ENCODE measurements at places on chromosomes 2 and 18. TPM values are rescaled to one million over a fixed set of nuclear protein-coding genes. Genes with fewer than 3 reads are reported as not detected.

Gene SCN1A
- total RNA-seq, result not detected

Gene DPP10
- 0.48 TPM for total RNA-seq

Gene ZNF514
- 11.4 TPM for total RNA-seq

Gene MCFD2
- total RNA-seq, result 99.8 TPM

Gene SLC16A14
- total RNA-seq, result 2.9 TPM

Gene MC4R
- 0.28 TPM for total RNA-seq

Gene NTSR2
- total RNA-seq, result not detected

Gene ARHGAP28
- total RNA-seq, result 4.7 TPM

Gene CD8A
- total RNA-seq, result 2.4 TPM

Gene CDH2
- 1.9 TPM for total RNA-seq

Gene KCNS3
- total RNA-seq, result 17.8 TPM

DNA sequence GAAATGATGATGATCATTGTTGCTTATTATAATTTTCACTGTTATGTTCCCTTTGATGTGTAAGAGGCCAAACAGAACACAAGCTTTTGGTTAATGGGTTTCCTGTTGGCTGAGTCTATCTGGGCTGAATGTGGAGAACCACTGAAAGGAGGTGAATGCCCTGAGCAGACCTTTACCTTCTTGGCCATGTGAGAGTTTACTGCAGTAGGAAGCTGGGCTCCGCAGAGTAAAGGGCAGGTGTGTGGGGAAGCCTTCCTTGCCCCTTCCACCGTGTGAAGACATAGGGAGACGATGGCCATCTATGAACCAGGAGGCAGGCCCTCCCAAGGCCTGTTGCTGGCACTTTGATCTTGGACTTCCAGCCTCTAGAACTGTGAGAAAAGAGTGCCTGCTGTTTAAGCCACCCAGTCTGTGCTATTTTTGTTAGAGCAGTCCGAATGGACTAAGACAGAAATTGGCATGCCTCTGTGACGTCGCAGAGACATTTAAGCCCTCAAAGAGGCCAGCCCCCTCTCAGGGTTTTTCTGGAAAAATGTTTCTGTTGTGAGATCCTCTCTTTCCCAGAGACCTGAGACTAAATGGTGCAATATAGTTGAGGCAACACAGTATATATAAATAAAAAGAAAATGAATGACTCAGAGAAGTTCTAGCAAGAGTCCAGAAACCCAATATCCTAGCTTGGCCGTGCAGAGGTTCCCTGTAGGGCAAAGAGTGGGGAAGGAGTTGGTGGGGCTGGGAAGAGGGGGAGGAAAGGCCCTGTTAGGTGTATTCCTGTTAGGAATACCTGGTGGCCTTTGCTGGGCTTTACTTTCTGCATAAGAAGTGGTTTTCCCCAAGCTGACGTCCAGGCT is 121.9 kb upstream of the LGALSL start:
- DNase-seq, result no peak

GRCh38 chr2:159720676-159721075 is 8.4 kb downstream of the MARCHF7 start:
- DNase-seq, result no peak

DNA sequence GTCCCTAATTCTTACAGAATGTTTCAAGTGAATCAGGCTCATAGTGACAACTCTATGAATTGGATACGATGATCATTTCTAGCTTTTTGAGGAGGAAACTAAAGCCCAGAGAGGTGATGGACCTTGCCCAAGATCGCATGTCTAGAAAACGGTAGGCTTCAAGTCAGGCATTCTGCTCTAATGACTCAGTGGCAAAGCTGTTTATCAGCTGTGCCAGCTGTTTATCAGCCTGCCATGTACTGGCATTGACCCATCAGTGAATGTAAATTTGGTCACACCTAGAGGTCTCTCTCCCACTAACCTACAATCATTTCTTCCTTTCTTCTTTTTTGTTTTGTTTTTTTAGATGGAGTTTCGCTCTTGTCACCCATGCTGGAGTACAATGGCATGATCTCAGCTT is 6.1 kb upstream of the DAW1 start:
- DNase-seq, result no peak

GRCh38 chr2:158718851-158719250 is 76.3 kb upstream of the DAPL1 start:
- no peak for DNase-seq

DNA sequence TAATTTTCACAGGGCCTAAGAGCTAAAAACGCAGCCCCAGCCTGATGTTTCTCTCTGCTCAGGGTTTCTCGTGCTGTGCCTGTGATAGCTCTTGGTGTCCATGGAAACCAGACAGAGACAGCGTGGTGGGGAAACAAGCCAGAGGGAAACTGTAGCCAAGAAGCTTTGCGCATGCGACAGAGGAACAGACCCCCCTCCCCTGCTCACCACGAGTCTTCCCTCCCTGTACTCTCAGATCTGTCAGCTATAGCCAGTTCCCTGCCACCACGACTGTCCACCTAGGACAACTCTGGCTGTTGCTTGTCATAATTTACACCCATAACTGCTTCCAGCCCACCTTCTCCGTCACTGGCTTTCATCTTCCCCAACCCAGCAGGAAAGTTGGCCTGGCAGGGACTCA is 13.2 kb upstream of the DNAJC27 start:
- DNase-seq, result no peak

DNA sequence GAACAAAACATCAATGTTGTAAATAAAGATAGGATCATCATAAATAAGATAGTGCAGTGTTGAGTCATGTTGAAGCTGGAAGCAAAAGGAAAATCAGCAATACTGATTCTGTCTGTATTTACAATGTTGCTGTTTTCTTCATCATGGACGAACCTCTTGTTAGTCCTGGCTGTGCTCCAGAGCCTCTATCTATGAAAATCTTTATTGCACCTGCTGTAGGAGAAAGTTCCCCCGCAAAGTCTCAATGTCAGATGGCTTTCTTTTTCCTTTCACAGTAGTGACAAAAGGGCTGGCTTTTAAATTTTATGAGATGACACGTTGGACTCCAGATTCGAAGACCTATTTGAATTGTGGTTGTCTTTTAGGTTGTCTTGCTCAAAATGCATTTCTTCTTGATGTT is 98.5 kb upstream of the LRRTM1 start:
- DNase-seq, result no peak

GRCh38 chr18:45253973-45254708 is 361.1 kb upstream of the SLC14A2 start:
- DNase-seq, result no peak

DNA sequence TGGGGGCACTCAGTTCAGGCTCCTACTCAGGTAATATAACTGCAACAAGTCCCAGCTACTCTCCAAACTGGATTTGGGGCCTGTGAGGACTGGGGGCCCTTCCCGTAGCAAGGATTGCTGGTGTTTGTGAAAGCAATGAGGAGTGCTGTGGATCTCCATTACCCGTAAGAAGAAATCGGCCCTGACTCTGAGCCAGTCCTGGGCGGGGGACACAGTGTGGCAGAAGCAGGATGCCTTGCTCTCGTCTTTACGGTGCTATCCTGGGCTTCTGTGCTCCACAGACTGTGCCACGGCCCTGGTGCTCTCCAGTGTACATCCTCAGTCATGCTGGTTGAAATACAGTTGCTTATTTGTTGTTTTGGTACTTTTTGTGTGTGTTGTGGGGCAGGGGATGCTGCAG is 172.9 kb downstream of the NDUFA10 start:
- no peak for DNase-seq

DNA sequence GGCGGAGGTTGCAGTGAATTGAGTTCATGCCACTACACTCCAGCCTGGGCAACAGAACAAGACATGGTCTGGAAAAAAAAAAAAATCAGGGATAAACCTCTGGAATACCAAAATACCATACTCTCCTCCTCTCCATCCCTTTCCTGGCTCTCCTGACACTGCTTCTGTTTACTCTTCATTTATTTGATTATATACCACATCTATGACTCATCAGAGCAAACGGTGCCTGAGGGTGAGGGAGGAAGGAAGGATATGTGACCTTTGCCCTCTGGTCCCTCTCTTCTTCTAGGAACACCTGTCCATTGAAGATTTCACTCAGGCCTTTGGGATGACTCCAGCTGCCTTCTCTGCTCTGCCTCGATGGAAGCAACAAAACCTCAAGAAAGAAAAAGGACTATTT is 30.0 kb downstream of the VIL1 start:
- DNase-seq, result no peak

DNA sequence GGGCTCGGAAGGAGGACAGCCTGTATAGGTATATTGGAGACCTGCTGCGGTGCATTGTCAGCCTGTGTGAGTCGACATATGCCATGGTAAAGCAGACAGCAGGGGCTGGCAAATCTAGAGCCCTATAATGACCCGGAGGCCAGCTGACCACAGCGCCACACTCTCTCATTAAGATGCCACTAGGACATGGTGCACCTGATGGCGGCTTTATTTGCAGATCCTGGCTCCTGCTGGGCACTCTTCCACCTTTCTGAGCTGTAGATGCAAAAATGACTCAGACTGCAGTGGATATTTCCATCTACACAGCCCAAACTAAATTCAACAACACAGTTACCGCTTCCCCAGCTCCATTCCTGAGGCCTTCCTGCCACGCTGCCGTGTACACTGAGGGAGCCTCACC is 389.9 kb downstream of the TNS1 start:
- DNase-seq, result no peak

DNA sequence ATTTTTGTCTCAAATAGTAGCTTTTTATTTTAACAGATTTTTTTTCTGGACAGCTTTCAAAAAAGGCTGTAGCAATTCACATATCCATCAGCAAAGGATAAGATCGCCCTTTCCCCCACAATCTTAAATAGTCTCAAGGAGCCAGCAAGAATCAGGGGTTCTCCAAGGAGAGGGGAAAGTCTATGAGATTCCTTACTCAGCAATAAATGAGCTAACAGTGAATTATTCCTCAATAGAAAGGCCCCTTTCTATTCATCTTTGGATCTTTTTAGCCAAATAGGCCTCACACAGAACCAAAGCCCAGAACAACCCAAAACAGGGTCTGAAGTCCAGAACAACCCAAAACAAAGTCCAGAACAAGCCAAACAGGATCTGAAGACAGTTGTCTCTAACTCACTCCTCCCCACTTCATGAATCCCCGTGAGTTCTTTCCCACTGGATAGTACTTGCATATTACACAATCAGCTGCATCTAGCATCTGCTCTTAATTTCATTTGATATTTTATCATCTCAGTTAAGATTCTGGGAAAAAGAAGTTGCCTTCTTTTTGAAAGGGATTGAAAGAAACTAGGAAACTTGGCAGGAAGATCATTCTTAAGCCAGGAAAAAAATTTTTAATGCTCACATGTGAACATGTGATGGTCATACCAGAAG is 3.4 kb upstream of the DHRS9 start:
- DNase-seq, result no peak

- DNase-seq, result no peak
These were observed 125.3 kb downstream of the CAMKMT start for GRCh38 chr2:44487052-44487451.

DNA sequence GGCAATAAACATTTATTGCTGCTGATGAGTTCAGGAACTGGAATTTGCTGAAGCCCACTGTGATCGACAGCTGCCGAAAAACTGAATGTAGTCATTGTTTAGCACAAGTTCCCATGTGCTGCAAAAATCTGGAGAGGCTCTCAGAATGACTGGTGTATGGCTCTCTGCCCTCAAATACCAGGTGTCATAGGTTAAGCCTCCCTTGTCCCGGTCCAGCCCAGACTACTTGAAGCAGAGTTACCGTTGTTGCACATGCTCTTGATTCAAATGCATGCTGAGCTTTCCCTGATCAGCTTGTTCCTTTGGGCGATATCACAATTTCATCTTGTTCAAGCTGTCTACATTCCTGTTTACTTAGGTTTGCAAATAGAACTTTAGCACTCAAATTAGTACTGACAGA is 625.2 kb downstream of the CPS1 start:
- DNase-seq, result no peak

- DNase-seq, result no peak
These were observed 629.1 kb upstream of the SLC39A10 start for GRCh38 chr2:195027947-195028346.
